Stimulated activated CD8-positive, alpha-beta memory T cell treated with anti-CD3 and anti-CD28 coated beads, Interleukin-15, amount 100 ng/mL, for 24 hours (primary cell): ENCODE measurements at places on chromosomes 13 and 19.

DNA sequence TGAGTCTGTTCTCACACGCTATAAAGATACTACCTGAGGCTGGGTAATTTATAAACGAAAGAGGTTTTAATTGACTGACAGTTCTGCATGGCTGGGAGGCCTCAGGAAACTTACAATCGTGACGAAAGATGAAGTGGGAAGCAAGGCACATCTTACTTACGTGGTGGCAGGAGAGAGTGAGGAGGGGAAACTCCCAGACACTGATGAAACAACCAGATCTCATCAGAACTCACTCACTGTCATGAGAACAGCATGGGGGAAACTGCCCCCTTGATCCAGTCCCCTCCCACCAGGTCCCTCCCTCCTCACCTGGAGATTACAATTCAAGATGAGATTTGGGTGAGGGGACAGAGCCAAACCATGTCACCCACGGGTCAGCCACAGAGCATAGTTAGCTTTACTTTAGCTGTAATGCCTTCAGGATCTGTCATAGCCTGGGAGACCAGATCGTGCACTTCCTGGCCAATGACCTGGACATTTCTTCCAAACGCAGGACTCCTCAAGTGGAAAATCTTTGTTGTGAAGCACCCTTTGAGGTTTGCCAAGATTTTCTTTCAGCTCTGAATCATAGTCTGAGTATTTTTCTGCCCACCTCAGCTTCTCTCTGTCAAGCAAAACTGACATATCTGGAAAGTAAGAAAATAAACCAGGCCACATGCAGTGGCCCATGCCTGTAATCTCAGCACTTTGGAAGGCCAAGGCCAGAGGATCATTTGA lies 25.2 kb upstream of the HIF3A start:
- DNase-seq, result no peak

DNA sequence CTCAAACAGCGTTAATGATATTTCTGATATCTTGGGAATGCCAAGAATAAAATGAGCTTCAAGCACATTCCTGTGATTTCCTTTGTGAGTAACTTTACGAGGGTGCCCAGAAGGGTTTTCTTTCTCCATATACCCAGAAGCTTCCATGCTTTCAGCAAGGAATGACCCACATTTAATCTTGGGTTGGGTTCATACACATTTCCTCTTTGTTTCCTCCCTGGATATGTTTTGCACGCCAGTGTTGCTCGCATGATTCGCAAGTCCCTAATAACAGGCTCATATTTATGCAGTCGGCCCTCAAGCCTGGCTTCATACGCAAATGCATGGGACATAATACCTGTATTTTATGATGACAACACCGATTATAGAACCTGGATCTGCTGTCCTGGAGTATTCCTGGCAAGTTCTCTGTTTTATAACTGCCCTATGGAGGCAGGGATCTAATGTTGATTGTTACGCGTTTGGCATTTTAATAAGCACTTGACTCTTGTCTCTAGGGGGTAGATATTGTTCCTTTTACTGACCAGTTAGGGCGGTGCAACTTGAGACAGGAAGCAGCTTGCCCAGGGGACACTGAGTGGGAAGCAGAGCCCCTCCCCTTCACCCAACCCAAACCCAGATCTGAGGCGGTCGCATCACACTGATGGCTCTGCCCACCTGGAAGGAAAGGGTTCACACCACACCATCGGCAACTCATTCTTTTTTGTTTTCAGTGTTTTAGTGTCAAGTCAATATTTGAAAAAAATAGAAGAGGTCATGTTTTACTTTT lies 220.4 kb upstream of the SOX1 start:
- DNase-seq, result no peak

DNA sequence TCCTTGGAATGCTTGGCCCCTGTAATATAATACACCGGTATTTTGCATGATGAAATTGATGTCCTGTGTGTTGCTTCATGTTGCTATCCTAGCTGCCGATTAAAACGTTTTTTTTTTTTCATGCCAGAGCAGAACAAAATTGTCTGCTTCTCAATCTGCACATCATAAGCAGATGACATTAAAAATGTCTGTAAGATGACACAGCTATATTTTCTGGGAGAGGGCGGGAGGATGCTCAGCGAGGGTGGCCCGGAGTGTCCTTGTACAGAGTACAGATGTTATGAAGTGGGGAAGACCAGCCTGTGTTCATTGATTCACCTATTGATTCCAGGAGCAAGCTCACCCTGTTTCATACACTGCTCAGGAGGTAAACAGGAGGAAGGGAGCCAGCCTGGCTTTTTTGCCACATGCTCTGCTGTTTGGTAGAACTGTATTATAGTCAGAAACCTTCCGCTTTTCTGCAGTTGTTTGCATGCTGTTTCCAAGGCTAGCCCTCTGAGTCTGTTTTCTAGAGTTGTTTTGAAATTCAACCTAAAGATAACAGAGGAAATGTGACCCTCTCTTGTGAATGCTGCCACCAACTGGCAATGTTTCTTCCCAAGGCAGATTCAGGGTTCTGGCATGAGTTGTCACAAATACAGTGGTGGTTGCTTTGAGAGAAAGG lies 4.7 kb upstream of the IRS2 start:
- no peak for DNase-seq

DNA sequence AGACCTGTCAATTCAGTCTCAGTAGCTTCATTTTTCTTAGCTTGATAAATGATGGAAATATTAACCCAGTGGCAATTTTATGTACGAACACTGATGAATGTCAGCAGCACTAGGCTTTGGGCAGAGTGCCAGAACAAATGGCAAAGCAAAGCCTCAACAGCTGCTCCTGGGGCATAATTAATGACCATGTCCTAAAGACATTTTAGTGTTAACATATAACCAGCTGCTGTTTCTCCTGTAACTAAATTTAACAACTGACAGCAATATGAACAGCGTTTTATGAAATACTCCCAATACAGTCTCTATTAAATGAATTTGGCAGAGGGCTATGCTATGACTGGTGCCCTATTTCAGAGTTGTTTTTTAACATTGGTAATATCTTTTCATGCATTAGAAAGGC lies 47.1 kb downstream of the ZNF568 start:
- no peak for DNase-seq

GRCh38 chr19:45178262-45179071 lies at the start of gene BLOC1S3:
BLOC1S3 (plus strand) TSS chr19:45178784; CDS start chr19:45179297, 513 bp downstream.
- DNase-seq, result peak; percentile 95

- no peak for DNase-seq
Measured at GRCh38 chr19:18060472-18060871, 26.3 kb downstream of the IL12RB1 start.

DNA sequence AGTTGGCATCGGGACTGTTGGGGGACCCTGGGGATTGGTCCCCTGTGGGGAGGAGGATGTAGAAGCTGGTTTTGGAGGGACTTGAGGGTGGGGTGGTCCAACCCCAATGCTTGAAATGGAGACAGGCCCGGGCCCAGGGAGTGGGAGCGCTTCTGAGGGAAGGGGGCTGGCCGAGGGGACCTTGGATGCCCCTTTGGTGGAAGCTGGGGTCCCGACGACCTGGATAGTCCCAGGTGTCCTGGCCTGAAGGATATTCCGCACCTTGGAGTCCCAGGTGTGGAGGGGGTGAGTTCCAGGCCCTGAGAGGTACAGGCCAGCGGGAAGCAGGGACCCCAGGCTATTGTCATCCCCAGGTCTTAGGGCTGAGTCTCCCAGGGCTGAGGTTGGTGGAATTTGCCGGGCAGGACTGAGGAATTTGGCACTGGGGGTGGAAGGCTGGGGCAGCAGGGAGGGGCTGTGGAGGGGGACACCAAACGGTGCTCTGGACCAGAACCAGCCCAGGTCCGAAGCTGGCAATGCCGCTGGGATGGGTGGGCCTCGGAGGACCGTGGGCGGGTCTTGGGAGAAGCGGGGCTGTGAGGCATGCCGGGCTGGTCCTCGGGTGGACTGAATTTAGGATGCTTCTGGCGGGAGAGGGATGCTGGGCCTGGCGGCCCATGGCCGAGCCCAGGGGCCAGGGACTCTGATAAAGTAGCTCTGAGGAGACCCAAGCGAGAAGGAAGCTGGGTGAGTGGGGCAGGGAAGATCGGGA lies 1.8 kb downstream of the HDGFL2 start:
- no peak for DNase-seq

DNA sequence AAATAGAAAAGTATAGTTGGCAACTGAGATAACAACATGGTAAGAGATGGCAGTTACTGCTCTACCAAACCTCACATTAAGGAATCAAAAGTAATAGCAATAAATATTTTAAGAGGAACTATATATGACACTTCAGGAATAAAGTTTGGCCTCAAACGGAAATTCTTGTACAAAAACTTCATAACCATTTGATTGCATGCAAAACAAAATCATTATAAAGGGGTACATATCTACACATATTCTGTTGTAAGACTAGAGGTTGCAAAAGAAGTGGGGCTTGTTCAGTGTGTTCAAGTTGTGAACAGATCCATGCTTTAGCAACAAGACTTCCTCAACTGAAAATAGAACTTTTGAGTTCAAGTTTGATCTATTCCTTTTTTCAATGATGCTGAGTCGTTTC lies 133.5 kb upstream of the MIR17HG start:
- no peak for DNase-seq

GRCh38 chr13:24742977-24743376 lies 21.0 kb upstream of the RNF17 start:
- no peak for DNase-seq

- no peak for DNase-seq
Measured at GRCh38 chr13:20408181-20408580, 117.5 kb downstream of the CRYL1 start.

GRCh38 chr19:8259922-8260247 lies 48.3 kb downstream of the CD320 start:
- no peak for DNase-seq

DNA sequence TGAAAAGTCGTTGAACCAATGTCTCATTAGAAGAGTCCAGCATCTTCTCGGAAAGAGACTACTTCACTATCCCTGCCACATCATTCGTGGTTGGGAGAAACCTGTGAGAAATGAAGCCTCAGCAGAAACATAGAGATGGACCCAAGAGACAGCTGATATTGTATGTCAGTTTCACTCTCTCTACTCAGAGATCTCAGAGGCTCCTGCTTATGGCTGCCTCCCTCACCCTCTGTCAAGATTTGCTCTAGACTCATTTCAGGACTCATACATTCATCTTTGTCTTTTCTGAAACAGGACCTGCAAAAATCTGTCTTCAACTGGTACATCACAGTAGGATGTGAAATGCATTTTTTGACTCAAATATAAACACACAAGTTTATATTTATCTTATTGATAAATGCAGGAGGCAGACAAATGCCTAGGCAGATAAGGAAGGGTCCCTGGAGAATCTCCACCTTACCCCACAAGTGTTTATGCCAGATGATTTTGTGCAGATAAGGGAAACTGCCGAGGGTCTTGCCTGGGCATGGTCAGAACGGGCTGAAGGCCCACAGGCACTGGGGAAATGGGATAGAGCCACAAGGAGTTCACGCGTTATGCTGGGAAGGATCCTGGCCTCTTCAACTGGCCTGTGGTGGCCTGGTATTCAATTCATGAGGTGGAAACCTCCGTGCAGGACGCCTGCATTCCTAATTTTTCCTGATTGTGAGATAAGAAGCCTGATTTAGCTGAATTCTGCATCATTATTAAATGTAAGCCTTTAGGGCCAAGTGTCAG lies 1834.0 kb upstream of the PCDH20 start:
- DNase-seq, result no peak

DNA sequence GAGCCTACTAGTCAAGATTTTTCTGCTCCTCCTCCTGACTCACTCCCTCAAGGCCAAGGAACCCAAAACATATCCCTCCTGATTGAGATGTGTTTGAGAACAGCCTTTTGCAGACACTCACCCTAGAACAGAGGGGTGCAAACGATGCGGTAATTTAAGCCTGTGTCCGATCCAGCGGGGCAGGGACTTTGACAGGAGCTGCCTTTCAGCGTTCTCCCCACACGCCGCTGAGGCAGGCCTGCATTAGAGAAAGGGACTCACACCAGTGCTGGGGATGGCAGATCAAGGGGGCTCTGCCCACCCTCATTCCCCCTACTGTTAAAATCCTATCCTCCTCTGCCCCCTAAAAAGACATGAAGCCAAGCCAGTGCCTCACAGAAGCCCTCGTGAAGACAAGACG lies 70.5 kb downstream of the CCDC70 start:
- no peak for DNase-seq

- DNase-seq, result no peak
Measured at GRCh38 chr13:52012512-52012836, 276 bp downstream of the ALG11 start.

GRCh38 chr19:52231154-52231910 lies 38.1 kb upstream of the ZNF766 start:
- DNase-seq, result no peak

DNA sequence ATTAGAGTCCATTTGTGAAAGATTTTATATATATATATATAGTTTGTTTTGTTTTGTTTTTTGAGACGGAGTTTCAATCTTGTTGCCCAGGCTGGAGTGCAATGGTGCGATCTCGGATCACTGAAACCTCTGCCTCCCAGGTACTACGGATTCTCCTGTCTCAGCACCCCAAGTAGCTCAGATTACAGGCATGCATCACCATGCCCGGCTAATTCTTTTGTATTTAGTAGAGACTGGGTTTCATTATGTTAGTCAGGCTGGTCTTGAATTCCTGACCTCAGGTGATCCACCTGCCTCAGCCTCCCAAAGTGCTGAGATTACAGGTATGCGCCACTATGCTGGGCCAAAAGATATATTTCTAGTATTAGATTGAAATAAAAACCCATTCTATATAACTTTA lies 4.0 kb upstream of the ZNF701 start:
- DNase-seq, result no peak

- no peak for DNase-seq
Measured at GRCh38 chr19:8023371-8023770, 17.9 kb upstream of the ELAVL1 start.

GRCh38 chr13:41587490-41587889 lies 130.1 kb downstream of the RGCC start:
- no peak for DNase-seq

- DNase-seq, result no peak
Measured at GRCh38 chr13:106899442-106899841, 331.5 kb upstream of the ARGLU1 start.

GRCh38 chr19:17719730-17720400 lies 585 bp downstream of the MAP1S start:
- DNase-seq, result no peak

DNA sequence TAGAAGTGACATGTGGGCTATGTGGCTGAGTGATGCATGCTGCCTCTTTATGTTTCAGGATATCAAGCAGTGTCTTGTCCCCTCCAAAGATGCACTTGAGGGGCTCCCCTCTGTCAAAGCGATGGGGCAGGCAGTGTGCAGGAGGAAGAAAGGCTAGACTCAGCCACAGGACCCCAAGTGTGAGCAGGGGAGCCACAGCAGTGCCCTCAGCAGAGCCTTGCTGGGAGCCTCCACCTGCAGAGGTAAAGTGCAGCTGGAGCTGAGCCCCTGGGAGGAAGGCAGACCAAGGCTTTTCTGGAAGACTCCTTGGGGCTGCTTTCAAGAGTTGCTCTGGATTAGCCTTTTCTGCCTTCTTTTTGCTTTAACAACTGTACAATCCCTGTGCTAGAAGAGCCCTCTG lies 247.3 kb downstream of the DLEU7 start:
- no peak for DNase-seq

- DNase-seq, result no peak
Measured at GRCh38 chr13:90740099-90740498, 607.4 kb upstream of the MIR17HG start.

GRCh38 chr19:30317403-30317802 lies 54.8 kb upstream of the ZNF536 start:
- no peak for DNase-seq
